Type B pancreatic cell (in vitro differentiated cells): ENCODE measurements at places on chromosomes 1 and 21.

DNA sequence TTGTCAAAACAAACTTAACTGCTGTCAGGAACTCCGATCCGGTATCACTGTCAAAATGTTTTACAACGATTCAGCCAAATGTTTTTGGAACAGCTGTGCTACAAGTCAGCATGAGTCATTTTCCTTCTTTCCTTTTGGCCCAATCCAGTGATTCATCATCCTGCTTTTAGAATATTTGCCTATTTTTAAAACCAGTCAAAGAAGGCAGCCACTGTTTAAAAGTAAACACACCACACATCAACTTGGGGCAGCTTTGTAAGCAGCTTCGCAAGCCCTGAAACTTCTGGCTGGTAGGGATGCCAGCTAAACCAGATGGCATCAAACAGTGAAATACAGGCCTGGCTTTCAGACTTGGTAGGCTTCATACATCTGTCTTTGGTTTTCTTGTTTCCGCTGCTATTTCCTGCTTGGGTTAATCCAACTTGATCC, 14.9 kb downstream of the MAP3K7CL start:
- DNase-seq, result no peak

- no peak for DNase-seq
Measured at GRCh38 chr21:27693376-27693775, 726.5 kb upstream of the ADAMTS5 start.

GRCh38 chr1:116340506-116341231, 32.4 kb upstream of the ATP1A1 start:
- DNase-seq, result no peak

DNA sequence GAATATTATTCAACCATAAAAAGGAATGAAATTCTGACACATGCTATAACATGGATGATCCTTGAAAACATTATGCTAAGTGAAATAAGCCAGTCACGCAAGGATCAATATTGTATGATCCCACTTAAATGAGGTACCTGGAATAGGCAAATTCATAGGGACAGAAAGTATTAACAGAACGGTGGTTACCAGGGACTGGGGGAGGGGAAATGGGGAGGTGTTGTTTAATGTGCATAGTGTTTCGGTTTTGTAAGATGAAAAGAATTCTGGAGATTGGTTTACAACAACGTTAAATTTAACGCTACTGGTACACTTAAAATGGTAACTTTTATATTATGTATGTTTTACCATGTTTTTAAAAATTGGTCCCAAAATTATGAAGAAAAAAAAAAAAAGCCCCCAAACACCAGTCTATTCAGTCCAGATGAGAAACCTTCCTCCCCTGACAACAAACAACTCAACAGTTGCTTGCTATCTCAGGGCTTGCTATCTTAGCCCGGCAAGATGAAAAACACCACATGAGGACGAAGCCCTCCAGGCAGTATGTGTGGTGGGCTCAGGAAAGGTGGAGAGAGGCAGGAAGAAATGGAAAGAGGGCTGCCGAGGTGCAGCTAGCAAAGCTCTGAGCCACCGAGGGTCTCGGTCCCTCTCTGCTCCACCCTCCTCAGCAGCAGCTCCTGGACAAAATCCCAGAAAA, 8.5 kb downstream of the NUAK2 start:
- DNase-seq, result no peak
